Melanocyte of skin (primary cell): ENCODE measurements at places on chromosomes 2 and 18. TPM values are rescaled to one million over a fixed set of nuclear protein-coding genes. Genes with fewer than 3 reads are reported as not detected.

The TMEM127 gene
- 32.0 and 34.4 TPM in 2 replicates for total RNA-seq

The CABLES1 gene
- total RNA-seq, result 137 and 168 TPM in 2 replicates

The LOXHD1 gene
- not detected in 2 replicates for total RNA-seq

The RNF152 gene
- under 0.01 and 0.46 TPM in 2 replicates for total RNA-seq

The HOXD3 gene
- 0.36 TPM in 1 of 2 replicates, not detected in the other for total RNA-seq

The HSBP1L1 gene
- 14.1 and 18.9 TPM in 2 replicates for total RNA-seq

The RESP18 gene
- total RNA-seq, result not detected in 2 replicates

The CRYBA2 gene
- total RNA-seq, result 0.31 TPM in 1 of 2 replicates, not detected in the other

The ALKAL2 gene
- not detected in 2 replicates for total RNA-seq

The ECEL1 gene
- total RNA-seq, result not detected in 2 replicates

The TGFBRAP1 gene
- 47.6 and 49.8 TPM in 2 replicates for total RNA-seq

The CERKL gene
- under 0.01 and 0.15 TPM in 2 replicates for total RNA-seq

The CEP192 gene
- 28.7 and 30.3 TPM in 2 replicates for total RNA-seq

The SRD5A2 gene
- total RNA-seq, result under 0.01 TPM in 1 of 2 replicates, not detected in the other

The EVX2 gene
- not detected in 2 replicates for total RNA-seq

The CAPN13 gene
- total RNA-seq, result not detected in 2 replicates

The MEIS1 gene
- total RNA-seq, result 13.0 and 19.1 TPM in 2 replicates

The EIF4E2 gene
- 42.7 and 53.8 TPM in 2 replicates for total RNA-seq

The REG1B gene
- total RNA-seq, result not detected in 2 replicates

The UGT1A8 gene
- not detected in 2 replicates for total RNA-seq

The ZNF892 gene
- total RNA-seq, result 5.6 and 6.7 TPM in 2 replicates

The TLX2 gene
- not detected in 2 replicates for total RNA-seq

The SERPINB12 gene
- not detected in 2 replicates for total RNA-seq

The SLC11A1 gene
- 0.34 and 0.36 TPM in 2 replicates for total RNA-seq

The ONECUT2 gene
- under 0.01 TPM in 2 replicates for total RNA-seq

The TCF23 gene
- total RNA-seq, result not detected in 2 replicates

The FSHR gene
- not detected in 2 replicates for total RNA-seq

The CLK1 gene
- 39.6 and 50.1 TPM in 2 replicates for total RNA-seq

The GKN1 gene
- not detected in 2 replicates for total RNA-seq

The C2orf15 gene
- total RNA-seq, result 0.34 and 0.36 TPM in 2 replicates

The MLPH gene
- 196 and 314 TPM in 2 replicates for total RNA-seq

The CYRIA gene
- total RNA-seq, result under 0.01 TPM in 1 of 2 replicates, not detected in the other

The DSG4 gene
- total RNA-seq, result not detected in 2 replicates
